Astrocyte (in vitro differentiated cells and primary cell): ENCODE measurements at places on chromosomes 4 and X.

GRCh38 chr4:2855584-2855983, 11.9 kb downstream of the ADD1 start:
- H3K27me3 ChIP-seq: no peaks in the 10 kb centered on the region
- H3K4me1 ChIP-seq: peaks cover 15% of the 10 kb centered on the region
- H3K4me3 ChIP-seq: no peak overlapping the region
- H3K27ac ChIP-seq: no peak overlapping the region
- DNase-seq: no peak
- H3K36me3 ChIP-seq: peaks cover 2% of the 10 kb centered on the region

DNA sequence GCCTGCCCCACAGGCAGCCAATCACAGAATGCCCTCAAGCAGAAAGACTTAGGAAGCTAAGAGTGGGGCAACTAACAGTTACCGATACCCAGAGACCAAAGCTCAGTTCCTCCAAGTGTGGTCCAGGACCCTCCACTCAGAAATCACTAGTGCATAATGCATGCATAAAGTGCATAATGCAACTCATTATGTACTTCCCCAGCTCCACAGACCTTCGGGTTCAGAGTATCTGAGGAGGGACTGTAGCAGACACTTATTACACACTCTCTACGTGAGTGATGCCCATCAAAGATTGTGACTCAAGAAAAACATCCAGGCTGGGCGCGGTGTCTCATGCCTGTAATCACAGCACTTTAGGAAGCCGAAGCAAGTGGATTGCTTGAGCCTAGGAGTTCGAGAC, 328.0 kb downstream of the BCOR start:
- H3K27me3 ChIP-seq: no peaks in the 10 kb centered on the region
- DNase-seq: no peak
- H3K36me3 ChIP-seq: no peaks in the 10 kb centered on the region
- no peak overlapping the region for H3K27ac ChIP-seq

GRCh38 chr4:110641218-110641617, 18.3 kb upstream of the PITX2 start:
- H3K36me3 ChIP-seq: no peaks in the 10 kb centered on the region
- peaks cover 9% of the 10 kb centered on the region for H3K4me1 ChIP-seq
- H3K27ac ChIP-seq: no peak overlapping the region
- H3K4me3 ChIP-seq: no peak overlapping the region
- no peak for DNase-seq
- peaks cover 89% of the 10 kb centered on the region for H3K27me3 ChIP-seq

- H3K27ac ChIP-seq: no peak within 1 kb of the TSS
- H3K4me1 ChIP-seq: no peaks in the 10 kb centered on the region
- no peaks in the 10 kb centered on the region for H3K36me3 ChIP-seq
- H3K27me3 ChIP-seq: no peaks in the 10 kb centered on the region
- peak within 1 kb of the TSS; percentile 52 for H3K4me3 ChIP-seq
- peak; percentile 68 for DNase-seq
These were observed at the start of gene PCYT1B for GRCh38 chrX:24647257-24648058. Gene PCYT1B, minus strand, starts transcription at chrX:24647347. Its CDS starts 242 bp downstream, at chrX:24647105.

DNA sequence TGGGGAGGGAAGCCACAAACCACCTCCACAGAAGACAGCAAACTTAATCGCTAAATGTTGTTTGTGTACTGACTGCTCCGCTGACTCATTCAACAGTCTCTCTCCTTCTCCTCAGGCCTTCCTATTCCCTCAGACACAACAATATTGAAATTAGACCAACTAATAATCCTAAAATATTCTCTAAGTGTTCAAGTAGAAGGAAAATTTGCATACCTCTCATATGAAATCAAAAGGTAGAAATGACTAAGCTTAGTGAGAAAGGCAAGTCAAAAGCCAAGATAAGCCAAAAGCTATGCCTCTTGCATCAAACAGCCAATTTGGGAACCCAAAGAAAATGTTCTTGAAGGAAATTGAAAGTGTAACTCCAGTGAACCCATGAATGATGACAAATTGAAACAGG, 75.7 kb upstream of the ARHGAP24 start:
- H3K4me3 ChIP-seq: no peak overlapping the region
- peak overlapping the region; percentile 38 for H3K27ac ChIP-seq
- H3K36me3 ChIP-seq: no peaks in the 10 kb centered on the region
- no peaks in the 10 kb centered on the region for H3K27me3 ChIP-seq
- peaks cover 4% of the 10 kb centered on the region for H3K4me1 ChIP-seq

- no peak overlapping the region for H3K27ac ChIP-seq
- H3K36me3 ChIP-seq: no peaks in the 10 kb centered on the region
- no peaks in the 10 kb centered on the region for H3K27me3 ChIP-seq
These were observed 65.2 kb downstream of the GLRA2 start for GRCh38 chrX:14594521-14594920.

DNA sequence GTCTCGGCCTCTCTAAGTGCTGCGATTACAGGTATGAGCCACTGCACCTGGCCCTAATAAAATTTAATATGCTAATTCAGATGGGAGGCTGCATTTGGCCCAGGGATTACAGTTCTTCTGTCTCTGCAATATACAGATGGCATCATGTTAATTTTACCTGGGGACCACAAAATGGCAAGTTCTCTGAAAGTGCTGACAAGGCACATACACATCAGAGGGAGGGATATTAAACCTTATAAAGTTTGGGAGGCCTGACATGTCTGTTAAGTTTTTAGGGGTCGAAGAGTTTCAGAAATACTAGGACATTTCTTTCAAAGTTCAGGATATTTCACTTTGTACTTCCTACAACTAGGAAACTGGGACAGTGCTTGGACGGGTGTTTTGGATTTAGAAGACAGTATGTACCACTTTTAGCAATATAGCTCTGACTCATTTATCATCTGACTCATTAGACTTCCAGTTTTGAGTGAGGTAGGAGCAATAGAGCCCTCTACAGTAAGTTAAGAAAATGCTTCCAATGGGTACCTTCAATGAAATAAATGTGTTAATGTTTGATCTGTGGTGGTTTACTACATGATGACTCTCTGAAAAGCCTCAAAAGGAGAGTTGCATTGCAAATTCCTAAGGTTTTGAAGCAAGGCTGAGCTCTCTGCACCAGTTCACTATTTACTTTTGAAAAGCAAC, 981.0 kb upstream of the HS3ST1 start:
- no peaks in the 10 kb centered on the region for H3K36me3 ChIP-seq
- no peak for DNase-seq
- H3K27ac ChIP-seq: no peak overlapping the region
- no peaks in the 10 kb centered on the region for H3K4me1 ChIP-seq
- H3K27me3 ChIP-seq: no peaks in the 10 kb centered on the region
- no peak overlapping the region for H3K4me3 ChIP-seq
